MV-4-11 (cell line): ENCODE measurements at places on chromosomes 7 and 10.

- no peak for DNase-seq
Measured at GRCh38 chr10:49767752-49768151, 5.6 kb upstream of the OGDHL start.

GRCh38 chr10:104303594-104304355 lies 34.5 kb downstream of the ITPRIP start:
- no peak for DNase-seq

GRCh38 chr7:31079824-31080511 lies 27.9 kb downstream of the ADCYAP1R1 start:
- no peak for DNase-seq

DNA sequence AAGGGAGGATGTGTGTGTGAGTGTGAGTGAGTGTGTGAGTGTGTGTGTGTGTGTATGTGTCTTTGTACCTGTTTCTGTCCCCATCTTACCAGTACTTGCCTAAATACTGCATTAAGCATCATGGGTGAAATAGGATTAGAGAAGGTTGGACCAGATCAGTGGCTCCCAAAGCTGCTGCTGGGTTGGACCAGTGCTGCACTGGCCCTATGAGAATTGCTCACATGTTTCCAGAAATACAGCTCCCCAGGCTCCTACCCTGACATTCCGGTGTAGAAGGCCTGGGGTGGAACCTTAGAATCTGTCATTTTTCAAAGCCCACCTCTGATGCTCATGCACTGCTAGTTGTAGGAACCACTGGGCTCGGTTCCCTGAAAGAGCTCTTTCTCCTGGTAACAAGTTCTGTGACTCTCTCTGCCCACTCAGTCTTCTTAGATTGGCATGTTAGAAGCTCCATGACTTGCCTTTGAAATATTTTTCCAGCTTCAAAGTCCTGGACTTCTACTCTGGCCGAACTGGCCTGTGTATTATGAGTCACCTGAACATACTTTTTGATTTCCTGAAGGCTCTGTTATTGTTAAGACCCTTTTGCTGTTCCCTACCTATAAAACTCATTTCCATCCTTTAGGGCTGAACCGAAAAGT lies 224.7 kb downstream of the CUX1 start:
- no peak for DNase-seq

DNA sequence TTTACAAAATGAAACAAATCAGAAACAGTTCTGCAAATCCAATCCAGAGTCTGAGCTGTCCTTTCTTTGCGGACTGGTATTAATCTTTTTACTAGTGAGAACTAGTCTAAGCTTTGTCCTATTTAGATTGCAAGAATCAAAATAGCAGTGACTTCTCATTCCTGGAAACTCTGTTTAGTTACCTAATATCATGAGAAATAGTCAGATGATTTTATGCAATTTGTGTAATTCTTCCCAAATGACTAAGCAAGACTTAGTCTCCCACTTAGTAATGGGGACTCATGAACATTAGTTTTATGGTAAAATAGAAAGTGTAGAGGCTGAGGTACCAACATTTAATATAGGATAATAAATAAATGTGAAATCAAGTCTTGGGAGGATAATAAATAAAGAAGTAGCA lies 341.3 kb downstream of the DNAJB9 start:
- DNase-seq, result no peak

DNA sequence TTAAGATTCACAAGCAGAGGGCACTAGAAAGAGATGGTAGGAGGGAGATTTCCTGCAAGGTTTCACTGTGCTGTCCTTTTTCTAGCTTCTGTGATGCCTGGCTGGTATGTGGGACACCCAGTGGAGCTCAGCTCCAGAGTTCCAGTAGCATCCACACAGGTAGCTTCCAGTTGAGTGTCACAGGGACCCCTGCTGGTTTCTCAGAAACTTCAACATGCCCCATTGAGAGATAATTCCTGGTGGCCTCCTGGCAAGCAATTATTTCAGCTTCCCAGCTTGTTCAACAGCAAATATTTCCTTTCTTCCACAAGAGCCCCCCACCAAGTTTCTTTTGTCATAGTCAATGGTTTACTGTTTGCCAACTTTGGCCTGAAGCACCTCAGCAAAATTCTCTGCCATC lies 858.7 kb downstream of the REEP3 start:
- no peak for DNase-seq

GRCh38 chr10:113180401-113181154 lies 230.5 kb downstream of the TCF7L2 start:
- DNase-seq, result peak; percentile 20

GRCh38 chr7:117385363-117386109 lies 41.8 kb downstream of the ASZ1 start:
- no peak for DNase-seq

DNA sequence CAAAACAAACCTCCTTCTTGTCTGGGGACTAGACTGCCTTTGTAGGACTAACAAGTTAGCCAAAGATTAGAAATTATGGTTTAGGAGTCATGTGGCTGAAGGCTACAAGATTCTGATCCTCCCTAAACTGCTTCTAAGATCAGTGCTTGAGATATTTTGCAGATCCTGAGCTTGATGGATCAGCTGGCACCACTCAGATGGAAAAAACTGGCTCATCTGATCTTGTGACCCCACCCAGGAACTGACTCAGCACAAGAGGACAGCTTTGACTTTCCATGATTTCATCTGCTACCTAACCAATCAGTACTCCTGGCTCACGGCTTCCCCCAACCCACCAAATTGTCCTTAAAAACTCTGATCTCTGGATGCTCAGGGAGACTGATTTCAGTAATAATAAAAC lies 271.5 kb upstream of the TAC1 start:
- no peak for DNase-seq

DNA sequence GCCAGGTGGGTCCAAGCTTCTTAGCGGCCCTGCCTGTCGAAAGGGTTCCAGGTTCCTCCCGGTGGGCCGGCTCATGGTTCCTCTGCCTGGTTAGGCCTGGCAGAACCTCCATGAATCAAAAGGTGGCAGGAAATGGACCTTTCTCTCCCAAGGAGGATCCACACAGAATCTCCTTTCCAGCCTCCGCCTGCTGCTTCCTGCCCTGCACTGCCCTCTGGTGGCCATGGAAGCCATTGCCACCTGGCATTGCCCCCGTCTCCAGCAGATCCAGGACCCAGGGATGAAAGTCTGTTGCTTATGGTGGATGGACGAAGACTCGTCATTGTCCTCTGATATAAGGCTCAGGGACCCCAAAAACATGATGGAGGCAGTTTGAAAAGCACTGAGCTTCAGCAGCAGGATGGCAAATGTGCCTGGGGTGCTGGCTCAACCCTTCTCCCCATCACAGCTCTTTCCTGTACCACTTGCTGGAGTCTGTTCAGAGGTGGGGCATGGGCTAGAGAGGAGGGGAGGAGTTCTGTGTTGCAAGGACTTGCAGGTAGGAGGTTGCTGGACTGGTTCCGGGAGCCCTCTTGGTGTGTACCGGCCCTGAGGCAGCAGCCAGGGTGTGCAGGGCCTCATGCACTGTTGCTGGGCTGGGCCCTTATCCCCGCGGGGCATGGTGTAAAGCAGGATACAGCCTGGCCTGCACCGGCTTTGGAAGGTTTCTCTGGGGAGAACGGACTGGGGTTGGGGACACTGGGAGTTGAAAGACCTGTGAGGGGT lies 11.3 kb upstream of the INMT start:
- DNase-seq, result no peak
